Stimulated activated CD4-positive, alpha-beta T cell treated with anti-CD3 and anti-CD28 coated beads, Interleukin-2, amount 100 ng/mL, for 4 hours (primary cell): ENCODE measurements at places on chromosomes 11 and 22.

GRCh38 chr11:104781719-104782376, 116.4 kb downstream of the CASP12 start:
- DNase-seq: no peak

DNA sequence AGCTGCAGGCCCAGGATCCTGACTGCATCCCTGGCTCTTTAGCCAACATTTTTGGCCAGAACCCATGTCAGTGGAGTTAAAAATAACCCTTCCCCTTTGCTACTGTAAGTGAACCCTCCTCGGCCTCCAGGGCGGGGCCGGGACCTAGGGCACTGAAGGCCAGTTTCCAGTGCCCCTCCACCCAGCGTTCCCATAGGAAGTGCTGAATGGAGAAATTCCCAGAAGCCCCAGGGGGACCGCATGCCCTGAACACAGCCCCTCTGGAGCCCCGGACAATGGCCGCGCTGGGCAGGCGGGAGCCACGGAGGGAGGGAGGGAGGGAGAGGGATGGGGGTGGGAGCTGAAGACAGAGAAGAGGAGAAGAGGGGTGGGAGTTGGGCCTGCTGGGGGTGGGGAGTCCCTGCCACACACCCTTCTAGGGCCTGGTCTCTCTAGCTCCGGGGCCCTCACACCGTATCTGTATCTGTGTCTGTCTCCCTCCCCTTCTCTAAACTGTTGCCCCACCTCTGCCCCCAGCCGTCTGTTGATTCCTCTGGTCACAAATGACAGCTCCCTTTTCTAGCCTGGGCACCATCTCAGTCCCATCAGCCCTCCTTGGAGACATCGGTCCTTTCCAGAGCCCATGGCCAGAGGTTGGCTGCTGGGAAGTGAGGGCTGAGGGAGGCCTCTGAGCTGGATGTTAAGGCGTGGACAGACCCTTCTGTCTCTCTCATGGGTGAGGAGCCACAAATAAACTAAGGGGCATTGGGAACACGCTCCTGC, 10.9 kb downstream of the PDGFB start:
- no peak for DNase-seq

- DNase-seq: no peak
Measured at GRCh38 chr11:66912361-66912760, 45.8 kb downstream of the PC start.

GRCh38 chr11:5285703-5286340, 15.9 kb downstream of the OR51B4 start:
- no peak for DNase-seq

- no peak for DNase-seq
Measured at GRCh38 chr11:8005556-8005955, 18.4 kb downstream of the EIF3F start.

DNA sequence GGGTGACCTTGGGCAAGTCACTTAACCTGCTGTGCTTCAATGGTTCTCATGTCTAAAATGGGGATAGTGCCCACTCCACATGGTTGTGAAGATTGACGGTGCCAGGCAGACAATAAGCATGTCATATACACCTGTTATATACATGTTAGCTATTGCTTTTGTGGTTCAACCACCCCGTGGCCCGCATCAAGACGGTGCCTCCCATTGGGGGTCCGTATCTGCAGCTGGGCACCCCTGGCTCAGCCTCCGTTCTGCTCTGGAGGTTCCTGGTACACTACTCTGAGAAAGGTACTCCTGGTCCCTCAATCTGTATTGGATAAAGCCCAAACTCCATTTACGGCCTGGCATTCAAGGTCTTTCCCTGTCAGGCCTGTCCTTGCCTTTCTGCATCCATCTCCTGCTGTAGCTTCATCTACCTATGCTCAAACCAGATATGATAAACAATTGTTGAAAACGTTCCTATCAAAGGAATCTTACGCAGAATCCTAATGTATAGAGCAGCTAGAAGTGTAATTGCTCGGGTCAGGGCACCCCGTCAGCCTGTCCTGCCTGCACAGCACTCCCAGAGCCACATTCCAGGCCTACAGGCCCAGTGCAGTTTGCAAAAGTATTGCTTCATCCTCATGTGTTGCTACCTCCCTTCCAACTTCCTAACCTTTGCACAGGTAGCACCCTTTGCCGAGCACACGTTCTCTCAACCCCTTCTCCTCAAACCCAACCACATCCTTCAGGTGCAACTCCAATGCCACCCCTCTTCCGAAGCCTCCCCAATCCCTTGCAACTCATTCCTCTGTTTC, 194.9 kb downstream of the BCR start:
- DNase-seq: no peak

DNA sequence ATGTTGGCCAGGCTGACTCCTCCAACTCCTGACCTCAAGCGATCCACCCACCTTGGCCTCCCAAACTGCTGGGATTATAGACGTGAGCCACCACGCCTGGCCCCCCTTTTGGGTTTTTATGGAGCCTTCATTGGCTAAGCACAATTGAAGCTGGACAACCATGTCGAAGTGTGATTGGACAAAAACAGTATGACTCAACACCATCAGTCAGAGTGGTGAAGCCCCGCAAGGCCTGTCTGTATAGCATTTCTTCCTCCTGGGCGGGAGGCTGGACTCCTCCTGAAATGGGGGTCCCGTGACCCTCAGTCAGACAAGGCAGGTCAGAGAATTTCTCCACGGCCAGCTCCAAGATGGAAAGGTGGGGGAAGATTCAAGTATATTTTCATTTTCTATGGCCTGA, 3.1 kb upstream of the PARVB start:
- no peak for DNase-seq

DNA sequence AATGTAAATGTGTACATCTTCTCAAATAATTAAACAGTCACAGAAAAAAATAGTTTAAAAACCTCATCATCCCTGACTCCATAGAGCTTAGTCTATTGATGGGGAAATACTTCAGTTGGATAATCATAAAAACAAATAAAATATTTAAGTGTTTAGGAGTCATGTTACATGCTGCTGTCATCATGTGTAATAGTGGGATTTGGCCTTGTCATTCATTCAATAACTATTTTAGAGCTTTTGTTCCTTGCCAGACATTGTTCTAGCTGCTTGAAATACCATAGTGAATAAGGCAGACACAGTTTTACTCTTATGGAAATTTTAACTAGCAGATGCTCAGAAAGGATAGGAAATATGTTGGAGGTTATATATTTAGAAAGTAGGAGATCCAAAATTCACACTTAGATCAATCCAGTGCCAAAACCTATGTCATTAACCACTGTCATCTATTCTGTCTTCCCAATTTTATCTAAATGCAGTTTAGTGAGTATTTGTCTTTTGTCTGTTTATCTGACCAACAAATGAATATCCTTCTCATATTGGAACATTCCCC, 324.7 kb downstream of the CASP12 start:
- DNase-seq: no peak

- no peak for DNase-seq
Measured at GRCh38 chr11:66904981-66905521, 48.2 kb downstream of the LRFN4 start.

- no peak for DNase-seq
Measured at GRCh38 chr11:92698742-92699141, 270.7 kb upstream of the MTNR1B start.

- DNase-seq: no peak
Measured at GRCh38 chr11:19979519-19979845, 180.8 kb downstream of the DBX1 start.

- DNase-seq: no peak
Measured at GRCh38 chr11:61460474-61460881, 30.6 kb downstream of the SDHAF2 start.

GRCh38 chr11:77207019-77207485, 79.0 kb downstream of the MYO7A start:
- DNase-seq: no peak

- DNase-seq: no peak
Measured at GRCh38 chr11:74037309-74037708, 28.4 kb upstream of the UCP3 start.

- no peak for DNase-seq
Measured at GRCh38 chr11:74839446-74839845, 90.8 kb downstream of the RNF169 start.

GRCh38 chr11:103676413-103676812, 360.0 kb upstream of the DDI1 start:
- no peak for DNase-seq

DNA sequence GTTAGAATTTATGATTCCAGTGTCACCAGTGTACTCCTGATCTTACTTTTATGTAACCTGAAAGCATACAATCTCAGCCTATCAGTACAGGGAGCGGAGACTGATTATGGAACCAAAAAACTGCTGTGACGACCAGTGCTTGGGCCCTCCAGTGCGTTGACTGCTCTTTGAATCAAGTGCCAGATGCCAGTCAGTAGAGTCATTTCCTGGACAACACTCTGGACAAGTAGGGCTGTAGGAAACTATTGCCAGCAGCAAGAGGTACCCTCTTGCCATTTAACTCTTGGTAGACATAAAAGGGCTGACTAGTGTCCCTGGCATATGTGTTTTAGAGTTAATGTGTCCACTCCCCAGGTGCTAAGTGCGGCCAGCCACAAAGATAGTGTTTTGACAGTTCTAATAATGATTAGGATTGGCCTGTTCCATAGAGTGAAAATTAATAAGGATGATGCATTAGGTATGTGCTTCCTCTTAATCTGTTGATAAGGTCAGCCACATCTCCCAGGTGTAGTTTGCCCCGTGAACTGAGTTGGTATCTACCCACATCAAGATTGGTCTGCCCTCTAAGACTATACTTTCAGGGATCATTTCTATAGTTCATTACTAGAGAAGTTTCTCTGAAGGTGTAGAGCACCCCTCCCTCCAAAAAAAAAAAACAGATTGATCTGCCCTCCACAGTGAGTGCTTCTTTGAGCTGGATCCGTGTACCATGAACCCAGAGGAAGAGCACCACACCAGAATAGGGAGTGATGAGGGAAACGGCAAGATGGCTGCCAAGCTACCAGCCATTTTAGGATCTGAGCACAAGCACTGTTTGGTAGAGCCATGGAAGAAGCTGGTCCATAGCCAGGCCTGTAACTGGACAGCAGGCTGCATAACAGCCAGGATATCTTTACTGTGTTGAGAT, 20.7 kb upstream of the AIFM3 start:
- no peak for DNase-seq

GRCh38 chr11:15923183-15923582, 433.2 kb downstream of the SOX6 start:
- DNase-seq: no peak

DNA sequence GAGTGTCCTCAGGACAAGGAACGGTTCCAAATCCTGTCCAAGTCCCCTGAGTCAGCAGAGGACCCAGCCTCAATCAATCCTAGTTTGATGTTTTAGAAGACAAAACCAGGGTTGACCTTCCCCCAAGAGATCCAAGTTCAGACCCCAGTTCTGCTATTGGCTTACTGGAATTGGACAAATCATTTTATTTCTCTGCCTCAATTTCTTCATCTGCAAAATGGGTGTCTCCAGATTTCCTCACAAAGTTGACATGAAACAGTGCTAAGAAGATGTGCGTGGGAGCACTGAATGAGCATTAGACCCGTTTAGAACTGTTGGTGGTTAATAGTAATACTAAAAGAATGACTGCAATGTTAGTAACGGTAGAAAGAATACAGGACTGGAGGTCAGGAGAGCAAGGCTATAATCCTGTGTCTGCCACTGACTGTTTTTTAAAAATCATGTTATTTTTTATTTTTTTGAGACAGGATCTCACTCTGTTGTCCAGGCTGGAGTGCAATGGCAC, 32.8 kb upstream of the SCUBE1 start:
- DNase-seq: no peak
